ENCODE measurements at places on chromosomes 1 and 21. TPM values are rescaled to one million over a fixed set of nuclear protein-coding genes. Genes with fewer than 3 reads are reported as not detected.

The KAZN gene
- 0.85 TPM for total RNA-seq

The MFSD2A gene
- total RNA-seq = 2.9 TPM

The RPS6KA1 gene
- total RNA-seq = 13.5 TPM

The E2F2 gene
- 3.8 TPM for total RNA-seq

The NR1I3 gene
- not detected for total RNA-seq

The RNU1-3 gene
- under 0.01 TPM for total RNA-seq

The FMO4 gene
- 0.86 TPM for total RNA-seq

The SLC30A10 gene
- under 0.01 TPM for total RNA-seq

The KIF14 gene
- total RNA-seq = 7.3 TPM

The SPRR1A gene
- not detected for total RNA-seq

The FAM177B gene
- not detected for total RNA-seq

The ARHGAP29 gene
- 159 TPM for total RNA-seq

The ZYG11A gene
- total RNA-seq = 0.92 TPM

The MYBPH gene
- not detected for total RNA-seq

The OR14K1 gene
- total RNA-seq = not detected

The TNNT2 gene
- total RNA-seq = not detected

The CELA2A gene
- not detected for total RNA-seq

The POLR3GL gene
- 16.0 TPM for total RNA-seq

The TNFRSF1B gene
- 21.1 TPM for total RNA-seq

The TRIM67 gene
- not detected for total RNA-seq

The JMJD4 gene
- 35.5 TPM for total RNA-seq

The KCNH1 gene
- total RNA-seq = not detected
